Activated CD8-positive, alpha-beta memory T cell treated with anti-CD3 and anti-CD28 coated beads, Interleukin-2, amount 10 ng/mL, durations not matched to agents 7 days and 5 days (primary cell): ENCODE measurements at places on chromosomes 7 and 10. TPM values are rescaled to one million over a fixed set of nuclear protein-coding genes. Genes with fewer than 3 reads are reported as not detected.

DNA sequence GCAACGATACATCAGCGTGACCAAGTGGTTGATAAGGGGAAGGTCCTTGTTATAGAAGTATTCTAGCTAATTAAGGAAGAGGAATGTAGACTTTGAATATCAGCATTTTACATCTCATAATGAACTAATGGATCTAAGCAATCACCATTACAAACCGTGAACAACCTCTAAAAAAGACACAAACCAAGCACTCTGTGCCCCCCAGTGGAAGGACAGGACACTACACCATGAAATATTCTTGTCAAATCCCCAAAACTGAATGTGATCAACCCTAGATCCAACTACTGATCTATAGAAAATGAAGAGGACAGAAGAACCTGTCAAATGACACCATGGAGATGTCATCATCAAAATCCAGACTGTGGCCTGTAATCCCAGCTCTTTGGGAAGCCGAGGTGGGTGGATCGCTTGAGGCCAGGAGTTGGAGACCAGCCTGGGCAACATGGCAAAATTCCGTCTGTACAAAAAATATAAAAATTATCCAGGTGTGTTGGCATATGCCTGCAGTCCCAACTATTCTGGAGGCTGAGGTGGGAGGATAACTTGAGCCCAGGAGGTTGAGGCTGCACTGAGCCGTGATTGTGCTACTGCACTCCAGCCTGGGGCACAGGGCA, 111.3 kb upstream of the CARD11 start:
- peak; percentile 79 for DNase-seq

GRCh38 chr7:55065079-55065478, 46.3 kb downstream of the EGFR start:
- no peak for DNase-seq

- no peak for DNase-seq
Measured at GRCh38 chr7:50664937-50665336, 99.7 kb upstream of the DDC start.

Gene NKX1-2
- not detected for total RNA-seq

DNA sequence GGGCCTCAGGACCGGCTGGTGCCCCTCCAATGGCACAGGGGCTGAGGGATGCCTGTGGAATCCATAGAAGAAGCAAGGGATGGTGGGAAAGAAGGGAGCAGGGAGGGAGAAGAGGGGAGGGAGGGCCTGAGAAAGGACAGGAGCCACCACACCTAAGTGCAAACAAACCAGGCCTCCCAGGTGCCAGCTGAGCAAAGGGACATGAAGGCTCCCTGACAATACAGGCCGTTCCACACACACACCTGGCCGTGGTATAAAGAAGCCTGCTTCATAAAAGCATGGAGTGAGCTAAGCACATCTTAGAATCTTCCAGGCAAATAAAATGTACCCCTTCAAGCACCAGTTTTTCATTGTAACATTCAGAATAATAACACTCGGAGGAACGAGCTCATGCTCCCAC, 54.0 kb downstream of the OAT start:
- DNase-seq: no peak

GRCh38 chr7:90726623-90727022, 130.5 kb downstream of the CDK14 start:
- DNase-seq: no peak

Gene CHCHD1
- total RNA-seq: 29.0 TPM

Gene TMEM229A
- not detected for total RNA-seq

DNA sequence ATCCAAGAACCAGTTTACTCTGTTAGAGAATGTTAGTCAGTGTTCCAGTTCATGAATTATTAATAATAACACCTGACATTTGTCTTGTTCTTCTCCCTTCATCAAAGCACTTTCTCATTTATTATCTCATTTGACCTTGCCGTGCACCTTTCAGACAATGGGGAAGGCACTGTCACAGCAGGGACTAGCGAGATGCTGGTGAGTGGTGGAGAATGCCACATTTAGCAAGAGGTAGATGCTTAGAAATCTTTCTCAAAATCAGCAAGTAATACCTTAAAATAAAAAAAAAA, 34.2 kb upstream of the XRCC2 start:
- DNase-seq: no peak

DNA sequence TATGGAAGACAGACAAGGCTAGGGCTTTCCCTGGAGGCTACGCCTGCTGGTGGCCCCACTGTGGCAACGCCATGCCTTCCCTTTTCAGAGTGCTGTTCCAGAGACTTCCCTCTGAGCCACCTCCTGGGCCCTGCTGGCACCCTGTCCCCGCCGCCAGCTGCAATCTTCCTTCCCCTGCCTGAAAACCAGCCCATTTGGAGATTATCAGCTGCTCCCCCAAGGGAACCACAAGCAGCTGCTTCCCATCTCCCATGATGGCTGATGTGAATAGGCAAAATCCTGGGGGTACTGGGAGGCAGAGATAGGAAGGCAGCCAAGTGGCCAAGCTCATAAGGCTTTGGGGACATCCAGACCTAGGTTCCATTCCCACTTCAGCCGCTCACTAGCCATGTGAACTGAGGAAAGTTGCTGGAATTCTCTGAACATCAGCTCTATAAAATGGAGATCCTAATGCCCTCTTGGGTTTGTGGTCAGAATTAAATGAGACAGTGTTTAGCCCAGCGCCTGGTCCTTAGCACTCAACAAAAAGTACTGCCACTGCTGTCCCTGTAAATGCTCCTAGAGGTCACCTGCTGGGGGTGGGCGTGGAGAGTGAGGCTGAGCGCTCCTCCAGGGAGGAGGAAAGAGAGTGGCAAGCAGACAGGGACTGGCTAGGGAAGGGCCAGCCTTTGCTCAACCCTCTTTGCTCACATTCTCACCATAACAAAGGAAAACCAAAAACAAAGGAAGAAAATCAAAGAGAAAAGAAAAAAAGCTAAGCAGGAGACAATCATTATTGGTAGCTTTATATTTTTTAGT, 5.9 kb downstream of the TSPAN33 start:
- DNase-seq: no peak

DNA sequence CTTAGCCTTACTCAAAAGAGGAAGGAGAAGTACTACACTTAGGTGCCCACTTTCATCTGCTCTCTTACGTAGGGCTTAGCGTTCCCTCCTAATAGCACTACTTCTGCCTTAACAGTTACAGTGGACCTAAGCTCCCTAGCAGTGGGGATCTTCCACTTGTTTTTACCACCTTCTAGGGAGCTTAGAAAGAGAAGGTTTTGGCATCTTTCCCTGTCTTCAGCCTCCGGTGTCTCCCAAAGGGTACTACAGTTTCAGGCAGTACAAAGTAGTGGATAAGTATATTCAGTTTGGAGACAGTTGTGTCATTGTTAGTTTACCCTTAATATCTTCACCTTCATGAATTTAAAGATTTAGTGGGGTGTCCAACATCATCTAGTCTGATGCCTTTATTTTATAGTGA, 14.6 kb downstream of the CHRM2 start:
- DNase-seq: no peak

Gene RTKN2
- total RNA-seq: 3.8 TPM

DNA sequence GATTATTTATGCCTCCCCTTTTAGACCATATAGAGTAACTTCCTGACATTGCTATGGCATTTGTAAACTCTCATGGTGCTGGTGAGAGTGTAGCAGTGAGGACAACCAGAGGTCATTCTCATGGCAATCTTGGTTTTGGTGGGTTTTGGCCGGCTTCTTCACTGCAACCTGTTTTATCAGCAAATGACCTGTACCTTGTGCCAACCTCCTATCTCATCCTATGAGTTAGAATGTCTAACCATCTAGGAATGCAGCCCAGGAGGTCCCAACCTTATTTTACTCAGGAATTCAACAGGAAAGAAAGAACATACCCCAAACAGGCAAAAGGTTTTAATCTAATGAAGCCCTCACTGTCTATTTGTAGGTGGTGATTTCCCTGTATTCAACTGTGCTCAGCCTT, 205.4 kb upstream of the YAE1 start:
- no peak for DNase-seq

GRCh38 chr7:4797858-4798705, 22.7 kb downstream of the AP5Z1 start:
- peak; percentile 65 for DNase-seq

Gene RBP3
- total RNA-seq: not detected

DNA sequence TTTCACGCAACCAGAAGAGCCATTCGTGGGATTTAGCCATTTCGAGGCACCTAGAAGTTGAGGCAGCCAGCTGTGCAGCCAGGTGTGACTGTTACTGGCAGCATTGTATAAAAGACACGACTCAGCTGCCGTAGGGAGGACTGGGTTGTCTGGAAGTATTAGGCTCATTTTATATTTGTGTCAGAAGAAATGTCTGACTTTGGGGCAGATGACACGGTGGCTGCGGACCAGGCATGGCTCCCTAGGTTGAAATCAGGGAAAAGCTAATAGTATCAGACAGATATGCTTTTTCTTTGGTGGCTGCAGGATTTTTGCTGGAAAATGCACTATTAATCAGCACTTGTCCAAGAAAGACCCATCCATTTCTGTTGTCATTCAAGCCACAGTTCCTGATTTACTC, 4.2 kb upstream of the DPYSL4 start:
- DNase-seq: no peak

DNA sequence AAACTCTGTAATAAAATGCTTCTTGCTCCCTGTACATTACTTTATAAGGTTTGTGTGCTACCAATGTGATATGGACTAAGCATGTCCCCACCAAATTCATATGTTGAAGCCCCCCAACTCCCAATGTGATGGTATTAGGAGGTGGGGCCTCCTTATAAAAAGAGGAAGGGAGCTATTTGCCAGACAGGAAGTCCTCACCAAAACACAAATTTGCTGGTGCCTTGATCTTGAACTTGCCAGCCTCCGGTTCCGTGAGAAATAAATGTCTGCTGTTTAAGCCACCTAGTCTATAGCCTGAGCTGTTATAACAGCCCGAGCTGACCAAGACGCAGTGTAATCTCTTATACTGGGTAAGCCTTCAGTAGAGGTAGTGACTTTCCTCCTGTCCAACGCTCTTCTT, 114.5 kb downstream of the INHBA start:
- no peak for DNase-seq

Gene EPO
- not detected for total RNA-seq

DNA sequence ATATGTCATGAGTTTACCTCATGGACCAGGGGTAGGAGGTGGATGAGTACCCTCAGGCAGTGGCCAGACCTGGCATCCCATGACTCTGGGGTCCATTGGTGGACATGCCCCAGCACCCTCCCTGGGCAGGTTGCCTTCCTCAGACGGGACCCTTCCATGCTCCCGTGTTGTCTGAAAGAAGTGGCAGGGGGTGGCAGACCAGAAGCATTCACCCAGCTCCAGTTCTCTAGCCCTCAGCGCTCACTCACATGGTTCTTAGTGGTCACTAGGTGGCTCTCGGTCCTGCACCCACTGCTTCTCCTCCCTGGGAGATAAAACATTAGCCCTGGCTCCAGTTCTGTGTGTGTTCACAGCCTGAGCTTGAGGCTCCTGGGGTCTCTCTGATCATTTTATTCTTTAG, 6.0 kb downstream of the RBP3 start:
- no peak for DNase-seq

GRCh38 chr7:36777062-36777461, 52.8 kb upstream of the AOAH start:
- peak; percentile 75 for DNase-seq

Gene PRKG1
- total RNA-seq: not detected
